ENCODE measurements at places on chromosomes 16 and 17. TPM values are rescaled to one million over a fixed set of nuclear protein-coding genes. Genes with fewer than 3 reads are reported as not detected.

- peak; percentile 65 for DNase-seq
Observed at GRCh38 chr16:73170612-73171038, 122.7 kb upstream of the ZFHX3 start.

ZNF778 gene
- polyA plus RNA-seq, result 4.8 TPM

FNDC8 gene
- polyA plus RNA-seq, result not detected

KRTAP1-5 gene
- not detected for polyA plus RNA-seq

DNA sequence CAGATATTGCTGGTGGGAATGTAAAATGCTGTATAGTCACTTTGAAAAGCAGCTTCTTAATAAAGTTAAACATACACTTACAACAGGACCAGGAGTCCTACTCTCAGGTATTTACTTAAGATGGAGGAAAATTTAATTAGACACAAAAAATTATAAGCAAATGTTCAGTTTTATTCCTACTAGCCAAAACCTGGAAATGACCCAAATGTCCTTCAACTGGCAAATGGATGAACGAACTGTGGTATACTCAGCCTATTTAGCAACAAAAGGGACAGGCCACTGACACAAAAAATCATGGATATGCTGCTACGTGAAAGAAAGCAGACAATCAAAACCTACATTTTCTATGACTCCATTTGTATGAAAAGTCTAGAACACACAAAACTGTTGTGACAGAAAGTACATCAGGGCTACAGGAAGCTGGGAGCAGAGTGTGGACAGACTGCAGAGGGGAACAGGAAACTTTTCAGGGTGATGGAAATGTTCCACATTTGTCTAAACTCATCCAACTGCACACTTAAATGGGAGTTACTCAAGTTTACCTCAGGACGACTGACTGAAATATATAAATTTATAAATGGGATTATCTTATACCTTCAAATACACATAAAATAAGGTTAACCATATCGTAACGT, 49.3 kb upstream of the MNT start:
- DNase-seq, result peak; percentile 8

Measured in endothelial cell of umbilical vein (primary cell).